ENCODE measurements at places on chromosomes 16 and 17. TPM values are rescaled to one million over a fixed set of nuclear protein-coding genes. Genes with fewer than 3 reads are reported as not detected.

DNA sequence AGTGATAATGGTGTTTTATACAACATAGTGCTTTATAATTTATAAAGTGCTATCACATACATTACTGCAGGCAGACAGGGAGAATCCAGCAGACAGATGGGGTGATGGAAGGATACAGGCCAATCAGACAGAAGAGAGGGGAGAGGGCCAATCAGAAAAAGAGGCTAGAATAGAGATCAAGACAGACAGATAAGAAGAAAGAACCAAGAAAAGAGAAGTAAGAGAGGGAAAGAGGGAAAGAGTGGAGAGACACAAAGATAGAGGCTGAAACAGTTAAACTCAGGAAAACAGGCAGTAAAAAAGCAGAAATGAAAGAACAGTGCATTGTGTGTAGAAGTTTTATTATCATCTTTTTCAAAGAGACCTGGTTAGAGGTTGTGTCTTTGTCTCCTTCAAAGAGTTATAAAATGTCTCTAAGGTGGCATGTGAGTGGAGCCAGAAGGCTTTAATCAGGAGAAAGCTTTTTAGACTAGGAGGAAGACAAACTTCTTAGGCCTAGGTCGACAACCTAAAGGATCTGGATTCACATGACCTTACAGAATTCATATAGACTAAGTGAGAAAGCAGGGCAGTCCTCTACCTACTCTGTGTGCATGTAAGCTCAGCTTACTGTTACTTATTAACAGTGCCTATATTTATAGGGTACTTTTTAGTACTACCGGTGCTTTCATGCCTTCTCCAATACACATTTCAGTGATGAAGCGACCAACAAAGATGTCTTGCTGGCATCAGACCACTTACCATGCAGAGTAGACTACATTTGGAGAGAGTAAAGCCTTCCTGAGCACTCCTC, 8.3 kb upstream of the CHD3 start:
- DNase-seq, result no peak

GRCh38 chr17:8014558-8014850, 12.1 kb downstream of the GUCY2D start:
- DNase-seq, result no peak

GRCh38 chr17:1769822-1770477, 8.1 kb downstream of the SERPINF1 start:
- DNase-seq, result peak; percentile 72

DNA sequence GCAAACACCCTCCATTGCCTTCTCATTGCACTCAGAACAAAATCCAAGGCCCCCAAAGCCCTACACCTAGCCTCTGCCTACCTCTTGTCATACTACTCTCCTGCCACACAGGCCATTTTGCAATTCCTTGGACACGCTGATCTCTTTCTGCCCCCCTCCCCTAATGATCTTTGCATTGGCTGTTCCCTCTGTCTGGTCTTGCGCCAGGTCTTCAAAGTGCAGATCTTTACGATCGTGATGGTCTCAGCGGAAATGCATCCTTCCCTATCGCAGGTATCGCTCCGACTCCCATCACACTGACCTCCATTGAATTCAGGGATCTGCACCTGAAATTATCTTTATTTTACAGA, 777 bp upstream of the MOSMO start:
- DNase-seq, result no peak

GRCh38 chr17:81002409-81003361, 11.0 kb downstream of the CHMP6 start:
- DNase-seq, result no peak

DNA sequence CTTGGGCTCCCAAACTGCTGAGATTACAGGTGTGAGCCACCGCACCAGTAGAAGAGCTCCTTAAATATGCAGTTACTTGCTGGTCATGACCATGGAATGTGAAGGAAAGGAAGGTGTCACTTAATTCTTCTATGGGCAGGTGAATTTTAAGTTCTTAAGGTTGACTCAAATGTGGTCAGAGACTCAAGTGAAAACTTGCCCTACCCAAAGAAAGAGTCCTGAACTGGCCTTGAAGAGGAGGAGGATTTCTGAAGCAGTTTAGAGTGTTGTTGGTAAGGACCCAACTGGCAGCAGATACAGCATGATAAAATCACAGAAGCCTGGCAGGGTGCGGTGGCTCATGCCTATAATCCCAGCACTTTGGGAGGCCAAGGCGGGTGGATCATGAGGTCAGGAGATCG, 29.4 kb downstream of the CHD9 start:
- no peak for DNase-seq

GRCh38 chr16:14125000-14125681, 54.0 kb downstream of the MRTFB start:
- DNase-seq, result no peak

GRCh38 chr17:79020631-79021301, 3.2 kb upstream of the C1QTNF1 start:
- DNase-seq, result no peak

DNA sequence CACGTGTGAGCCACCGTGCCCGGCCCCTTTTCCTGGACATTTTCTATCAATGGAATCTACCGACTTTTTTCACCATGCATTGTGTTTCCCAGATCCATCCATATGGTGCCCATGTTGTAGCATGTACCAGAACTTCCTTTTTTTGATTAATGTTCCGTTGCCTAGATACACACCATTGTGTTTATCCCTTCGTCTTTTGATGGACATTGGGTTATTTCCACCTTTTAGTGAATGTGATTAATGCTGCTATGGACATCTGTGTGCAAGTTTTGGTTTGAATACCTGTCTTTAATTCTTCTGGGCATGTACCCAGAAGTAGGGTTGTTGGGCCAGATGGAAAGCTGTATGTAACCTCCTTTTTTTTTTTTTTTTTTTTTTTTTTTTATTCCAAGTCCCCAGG, 79.8 kb downstream of the NT5M start:
- no peak for DNase-seq

DNA sequence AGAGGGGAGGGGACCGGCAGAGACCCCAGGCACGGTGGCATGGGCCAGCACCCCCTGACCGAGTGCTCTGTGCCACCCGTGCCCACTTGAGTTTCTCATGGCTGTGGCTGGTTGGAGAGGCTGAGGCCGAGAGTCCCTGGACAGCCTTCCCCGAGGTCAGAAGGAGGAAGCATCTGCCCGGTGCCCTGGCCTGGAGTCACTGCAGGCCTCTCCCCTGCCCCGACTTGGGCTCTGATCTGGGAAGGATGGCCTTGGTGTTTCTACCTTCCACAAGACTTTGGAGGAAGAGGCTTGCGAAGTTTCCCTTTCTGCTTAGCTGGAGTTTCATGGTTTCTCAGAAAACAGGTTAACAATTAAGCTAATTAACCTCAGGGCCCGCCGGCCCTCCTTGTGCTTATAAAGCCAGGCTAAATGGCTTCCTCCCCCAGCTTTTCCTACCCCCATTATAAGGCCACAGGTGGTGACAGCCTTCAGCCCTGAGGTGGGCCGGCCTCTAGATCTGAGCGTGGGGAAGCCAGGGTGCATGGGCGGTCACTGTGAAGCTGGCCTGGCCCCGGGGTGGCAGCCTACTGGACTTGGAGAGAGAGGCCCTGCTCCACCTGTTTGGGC, 17.3 kb downstream of the LLGL2 start:
- DNase-seq, result no peak

GRCh38 chr16:53121043-53121620, 66.3 kb downstream of the CHD9 start:
- DNase-seq, result no peak

- no peak for DNase-seq
Measured at GRCh38 chr17:29581583-29582253, 7.7 kb downstream of the GIT1 start.

- DNase-seq, result no peak
Measured at GRCh38 chr16:4618645-4619418, 4.1 kb upstream of the UBALD1 start.

GRCh38 chr16:59634004-59634579, 900.0 kb upstream of the GOT2 start:
- no peak for DNase-seq

GRCh38 chr16:87470332-87470731, 22.5 kb downstream of the ZCCHC14 start:
- no peak for DNase-seq

- DNase-seq, result no peak
Measured at GRCh38 chr16:8283195-8283594, 307.1 kb downstream of the TMEM114 start.

DNA sequence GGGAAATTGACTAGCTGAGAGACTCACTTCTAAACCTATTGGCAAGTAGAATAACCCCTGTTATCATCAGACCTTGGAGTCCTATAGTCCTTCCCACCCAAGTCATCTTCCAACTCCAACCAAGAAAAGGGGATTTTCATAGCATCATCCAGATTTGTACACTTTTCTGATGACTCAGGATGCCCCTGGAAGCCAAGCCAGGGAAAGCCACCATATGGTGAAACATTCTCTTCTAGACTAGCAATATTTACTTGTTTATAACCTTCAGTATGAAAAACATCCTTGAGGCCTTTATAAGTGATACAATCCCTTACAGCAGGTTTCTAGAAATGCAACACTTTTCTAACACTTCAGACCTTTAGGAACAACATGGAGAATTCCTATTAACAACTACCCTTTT, 618.8 kb upstream of the CDH11 start:
- no peak for DNase-seq

- no peak for DNase-seq
Measured at GRCh38 chr17:41583137-41584127, 3.3 kb downstream of the KRT14 start.

DNA sequence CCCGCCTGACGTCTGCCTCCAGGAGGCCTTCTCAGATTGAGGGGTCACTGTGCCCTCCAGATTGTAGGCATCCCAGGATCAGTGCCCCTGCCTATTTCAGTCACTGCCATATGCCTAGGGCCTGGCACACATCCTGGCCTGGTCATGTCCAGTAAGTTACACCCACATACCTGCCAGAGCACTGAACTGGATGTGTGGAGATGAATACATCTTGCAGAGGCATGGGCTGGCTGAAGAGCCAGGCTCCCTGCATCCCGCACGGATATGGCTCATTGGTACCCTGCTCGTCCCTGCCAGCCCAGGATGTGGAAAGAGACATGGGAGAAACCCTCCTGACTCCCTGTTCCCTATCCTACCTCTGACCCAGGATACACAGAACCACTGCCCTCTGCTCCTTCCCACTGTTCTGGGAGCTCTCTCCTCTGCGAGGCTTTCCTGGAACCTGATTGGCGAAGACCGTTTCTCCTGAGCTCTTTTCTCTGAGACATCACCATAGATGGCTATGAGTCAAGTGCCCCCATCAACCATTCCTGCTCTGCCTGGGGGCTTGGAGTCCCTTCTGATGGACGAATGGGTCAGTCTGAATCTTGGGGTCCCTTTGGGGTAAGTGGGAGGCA, 40.0 kb upstream of the TAC4 start:
- DNase-seq, result no peak

- DNase-seq, result no peak
Measured at GRCh38 chr16:17302620-17303019, 168.1 kb downstream of the XYLT1 start.

DNA sequence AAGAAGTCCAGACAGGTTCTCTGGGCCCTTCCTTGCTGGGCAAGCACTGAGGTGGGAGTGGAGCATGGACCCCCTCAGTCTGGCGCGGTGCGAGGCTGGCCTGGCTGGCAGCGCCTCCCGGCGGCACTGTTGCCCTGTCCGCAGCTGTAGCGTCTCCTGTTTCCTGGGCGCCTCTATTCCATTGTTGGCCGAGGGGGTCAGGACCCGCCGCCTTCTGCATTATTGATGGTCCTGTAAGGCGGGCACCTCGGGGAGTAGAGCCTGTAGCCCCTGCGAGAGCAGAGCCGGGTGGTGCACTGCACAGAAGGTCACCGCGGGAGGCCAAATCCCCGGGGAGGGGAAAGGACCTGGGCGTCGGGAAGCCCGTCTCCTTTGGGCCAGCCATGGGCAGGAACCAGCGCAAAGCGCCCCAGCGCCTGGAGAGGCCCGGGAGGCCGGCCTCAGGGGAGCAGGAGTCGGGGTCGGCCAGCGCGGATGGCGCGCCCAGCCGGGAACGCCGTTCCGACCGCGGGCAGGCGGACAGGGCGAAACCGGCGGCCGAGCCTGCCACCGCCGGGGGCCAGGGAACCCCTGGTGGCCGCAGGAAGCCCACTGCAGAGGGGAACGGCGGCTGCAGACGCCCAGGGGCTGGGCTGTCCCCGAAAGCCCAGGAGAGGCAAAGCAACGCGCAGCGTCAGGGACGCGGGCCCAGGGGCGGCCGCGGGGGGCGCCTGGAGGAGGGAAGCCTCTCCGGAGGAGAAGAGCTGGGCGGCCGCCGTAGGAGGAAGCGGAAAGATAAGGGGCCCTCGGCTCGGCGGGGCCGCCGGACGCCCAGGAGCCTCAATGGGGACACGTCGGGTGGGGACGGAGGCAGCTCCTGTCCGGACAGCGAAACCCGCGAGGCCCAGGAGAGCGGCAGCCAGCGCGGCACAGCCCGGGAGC, at the start of gene MYO15B:
Gene MYO15B, plus strand, starts transcription at position 126 of the 921 bp plus-strand sequence. Its CDS starts 258 bp downstream, at position 384.
- DNase-seq, result peak; percentile 75

DNA sequence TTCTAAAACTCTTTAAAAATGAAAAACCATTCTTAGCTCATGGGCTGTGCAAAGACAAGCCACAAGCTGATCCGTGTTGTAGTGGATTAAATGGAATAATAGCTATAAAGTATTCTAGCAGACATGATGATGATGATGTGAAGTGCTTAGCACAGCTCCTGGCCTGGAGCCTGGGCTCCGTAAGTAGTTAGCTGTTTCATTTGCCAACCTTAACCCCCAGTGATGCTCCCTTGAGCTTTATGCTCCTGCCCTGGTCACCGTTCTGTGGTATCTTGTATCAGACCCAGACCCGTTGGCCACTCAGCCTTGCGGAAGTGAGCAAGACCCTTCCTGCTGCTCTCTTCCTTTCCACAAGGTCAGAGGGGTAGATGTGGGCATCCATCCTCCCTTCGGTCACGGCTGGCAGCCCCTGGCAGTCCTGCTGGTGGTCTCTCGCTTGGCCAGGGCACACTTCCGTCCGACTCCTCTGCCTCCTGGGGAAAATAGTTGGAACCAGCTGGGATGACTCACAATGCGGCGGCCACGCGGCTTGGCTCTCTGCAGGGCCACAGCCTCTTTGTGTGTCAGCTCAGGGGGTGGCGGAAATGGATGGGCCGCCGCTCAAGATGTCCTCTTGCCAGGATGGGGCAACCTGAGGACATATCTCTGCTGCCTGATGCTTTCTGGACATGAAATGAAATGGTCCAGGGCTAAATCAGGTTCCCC, 79.1 kb downstream of the GPR139 start:
- no peak for DNase-seq

DNA sequence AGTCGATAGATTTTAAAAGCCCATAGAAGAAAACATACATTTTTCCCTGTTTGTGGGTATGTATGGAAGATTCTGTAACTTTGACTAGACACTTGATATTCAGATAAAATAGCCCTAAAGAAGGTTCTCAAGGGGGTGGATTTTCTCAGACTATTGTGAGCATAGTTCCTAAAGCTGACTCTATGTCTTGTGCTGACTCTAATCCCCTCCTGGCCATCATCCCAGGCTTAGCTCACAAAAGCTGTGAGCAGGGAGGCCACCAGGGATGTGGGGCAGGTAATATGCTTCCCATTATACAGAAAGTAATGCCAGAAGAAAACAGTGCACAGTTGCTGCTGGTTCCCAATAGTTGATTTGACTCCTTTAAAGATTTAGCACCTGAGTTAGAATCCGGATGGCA, 32.0 kb downstream of the CDH13 start:
- no peak for DNase-seq

QRICH2 gene
- total RNA-seq, result 3.6 TPM

IKZF3 gene
- total RNA-seq, result not detected

SMIM36 gene
- not detected for total RNA-seq

KRTAP1-5 gene
- not detected for total RNA-seq

CACNG3 gene
- not detected for total RNA-seq

SETD1A gene
- 1.8 TPM for total RNA-seq

TBX4 gene
- 15.4 TPM for total RNA-seq
